ENCODE measurements at places on chromosomes 5 and 9.

GRCh38 chr5:115402822-115403577 is 106.5 kb upstream of the CCDC112 start:
- DNase-seq, result no peak

DNA sequence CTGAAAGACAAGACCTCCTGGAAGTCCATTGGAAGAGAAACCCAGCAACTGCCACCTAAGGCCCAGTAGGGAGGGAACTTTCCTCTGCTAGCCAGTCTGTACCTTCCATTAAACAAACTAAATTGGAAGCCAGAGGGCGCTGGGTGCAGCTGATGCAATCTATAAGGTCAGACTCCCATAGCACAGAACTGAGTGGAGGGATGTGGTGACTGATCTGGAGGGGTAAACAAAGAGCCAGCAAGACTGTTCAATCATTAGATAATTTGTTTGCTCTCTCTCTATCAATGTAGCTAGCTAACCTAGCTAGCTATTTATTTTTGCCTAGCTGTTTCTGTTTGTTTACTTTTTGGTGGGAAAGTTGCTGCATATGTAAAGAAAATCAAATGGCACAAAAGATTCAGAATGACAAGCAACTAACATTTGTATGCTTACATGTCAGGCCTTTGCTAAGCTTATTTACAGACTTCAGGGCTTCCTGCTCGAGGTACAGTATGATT is 291.8 kb upstream of the DAB2 start:
- no peak for DNase-seq

DNA sequence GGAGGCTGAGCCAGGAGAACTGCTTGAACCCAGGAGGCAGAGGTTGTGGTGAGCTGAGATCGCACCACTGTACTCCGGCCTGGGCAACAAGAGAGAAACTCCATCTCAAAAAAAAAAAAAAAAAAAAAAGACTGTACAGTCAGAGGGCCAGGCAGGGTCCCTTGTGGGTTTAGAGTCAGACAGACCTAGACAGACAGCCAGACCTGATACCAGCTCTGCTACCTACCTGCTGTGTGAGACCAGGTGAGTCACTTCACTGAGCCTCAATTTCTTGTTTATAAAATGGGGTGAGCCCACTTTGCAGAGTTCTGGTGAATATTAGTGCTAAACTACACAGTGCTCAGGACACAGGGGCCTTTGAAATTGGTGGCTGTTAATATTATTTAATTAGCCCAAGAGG is 19.7 kb downstream of the TRIM14 start:
- DNase-seq, result peak; percentile 37

DNA sequence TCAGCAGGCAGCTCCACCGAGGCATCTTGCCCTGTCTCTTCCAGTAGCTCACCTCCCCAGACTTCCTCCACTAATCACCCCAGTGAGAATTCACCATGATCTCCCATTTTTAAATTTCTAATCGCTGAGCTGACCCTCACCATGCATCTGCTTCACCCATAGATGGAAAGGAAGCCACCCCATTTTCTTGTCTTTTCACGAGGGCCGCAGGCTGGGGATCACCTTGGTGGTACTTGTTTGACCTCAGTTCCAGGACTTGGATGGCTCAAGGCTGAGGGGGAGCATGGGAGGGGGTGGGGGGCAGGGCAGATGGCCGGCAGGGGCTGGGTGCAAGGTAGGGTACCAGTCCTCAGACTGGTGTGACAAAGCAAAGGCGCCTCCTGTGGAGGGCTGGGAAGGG is 3.6 kb downstream of the PROP1 start:
- DNase-seq, result no peak

- DNase-seq, result no peak
Observed at GRCh38 chr5:95114305-95114704, 170.6 kb downstream of the MCTP1 start.

- no peak for DNase-seq
Observed at GRCh38 chr9:116450378-116451139, 236.5 kb upstream of the TRIM32 start.

DNA sequence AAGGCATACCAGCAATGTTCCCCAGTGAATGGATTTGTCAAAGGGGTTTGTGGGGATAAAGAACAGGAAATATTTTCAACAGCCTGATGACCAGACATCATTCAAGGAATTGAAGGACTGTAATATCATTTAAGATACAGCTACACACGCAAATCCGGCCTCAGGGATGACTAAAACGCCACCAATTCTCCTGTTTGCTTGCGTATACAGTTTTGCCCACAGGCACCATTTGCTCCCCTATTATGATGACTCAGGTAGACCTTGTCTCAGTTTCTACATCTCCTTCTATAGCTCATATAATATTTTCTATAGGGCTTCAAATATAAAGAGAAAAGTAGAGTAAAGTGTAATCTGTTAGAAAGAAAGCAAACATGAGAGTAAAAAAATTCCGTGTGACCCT is 29.7 kb upstream of the ITGA1 start:
- DNase-seq, result no peak

- no peak for DNase-seq
Observed at GRCh38 chr5:68122439-68123328, 92.9 kb upstream of the PIK3R1 start.

- no peak for DNase-seq
Observed at GRCh38 chr9:4086119-4087090, 213.5 kb downstream of the GLIS3 start.

- peak; percentile 65 for DNase-seq
Observed at GRCh38 chr9:133148199-133149129, 15.2 kb downstream of the GBGT1 start.

DNA sequence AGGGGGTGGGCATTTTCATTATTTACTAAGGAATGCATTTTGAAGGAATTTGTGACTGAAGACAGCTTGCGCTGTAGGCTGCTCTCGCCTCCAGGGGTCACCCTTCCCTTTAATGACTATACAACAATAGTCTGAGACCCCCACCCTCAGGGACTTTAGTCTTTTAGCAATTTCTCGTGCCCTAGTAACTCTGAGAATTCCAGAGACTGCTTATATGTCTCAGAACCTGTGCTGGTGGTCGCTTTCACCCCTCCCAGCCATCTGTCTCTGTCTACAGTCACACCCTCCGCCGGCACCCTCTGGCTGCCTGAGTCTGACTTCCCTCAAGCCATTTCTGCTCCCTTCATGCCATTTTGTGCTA is 671.4 kb downstream of the NR2F1-AS1 start:
- no peak for DNase-seq

GRCh38 chr5:14603141-14603540 is 21.5 kb downstream of the OTULINL start:
- no peak for DNase-seq

DNA sequence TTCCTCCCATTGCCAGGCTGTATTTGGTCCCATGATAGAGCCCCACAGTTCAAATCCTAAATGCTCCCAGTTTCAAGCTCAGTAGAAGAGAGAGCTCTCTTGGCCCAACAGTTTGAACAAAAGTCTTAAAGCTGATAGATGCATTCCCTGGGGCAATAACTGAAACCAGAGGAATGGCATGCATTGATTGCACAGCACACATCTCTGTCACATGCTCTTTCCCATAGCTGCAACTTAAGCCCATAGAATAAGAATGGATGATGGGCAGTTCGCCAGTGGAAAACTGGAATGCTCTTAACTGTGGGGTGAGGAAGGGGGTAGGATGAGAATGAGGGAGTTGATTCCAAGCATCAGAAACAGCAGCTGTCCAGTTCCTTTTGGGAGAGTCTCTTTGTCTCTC is 1942.4 kb upstream of the WWC1 start:
- DNase-seq, result no peak

- no peak for DNase-seq
Observed at GRCh38 chr9:89077519-89077918, 86.3 kb downstream of the S1PR3 start.

DNA sequence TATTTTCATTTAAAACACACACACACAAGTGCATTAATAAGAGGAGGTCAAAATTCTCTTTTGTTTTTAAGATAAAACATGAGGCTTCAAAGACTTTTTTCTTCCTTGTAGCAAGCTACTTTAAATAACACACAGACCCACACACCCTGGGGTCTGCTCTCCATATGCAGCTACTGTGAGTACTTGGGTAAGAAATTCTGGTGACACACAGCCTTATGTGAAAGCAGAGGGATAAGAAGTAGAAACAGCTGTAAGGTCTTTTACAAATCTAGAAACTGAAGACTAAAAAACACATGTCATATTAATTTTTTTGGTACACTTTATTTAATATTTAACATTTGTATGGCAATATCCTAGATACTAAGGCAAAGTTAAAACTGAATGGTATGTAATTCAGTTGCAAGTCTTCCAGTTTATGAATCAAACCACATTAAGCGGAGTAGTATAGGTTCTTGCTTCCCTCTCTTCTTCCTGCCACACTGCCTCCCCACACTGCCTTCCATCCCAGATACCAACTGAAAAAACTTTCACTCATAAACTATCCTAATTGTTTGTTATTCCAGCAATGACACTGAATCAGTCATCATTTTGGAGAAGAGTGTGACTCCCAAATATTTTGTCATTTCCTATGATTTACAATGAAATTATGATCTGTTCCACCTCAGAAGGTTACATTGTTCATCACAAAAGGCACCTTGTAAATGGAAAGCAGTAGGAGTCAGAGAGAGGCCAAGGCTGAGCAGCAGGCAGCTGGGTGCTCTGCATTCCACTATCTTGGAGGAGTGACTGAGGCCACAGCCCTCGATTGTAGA is 92.0 kb downstream of the PLCXD3 start:
- DNase-seq, result no peak

DNA sequence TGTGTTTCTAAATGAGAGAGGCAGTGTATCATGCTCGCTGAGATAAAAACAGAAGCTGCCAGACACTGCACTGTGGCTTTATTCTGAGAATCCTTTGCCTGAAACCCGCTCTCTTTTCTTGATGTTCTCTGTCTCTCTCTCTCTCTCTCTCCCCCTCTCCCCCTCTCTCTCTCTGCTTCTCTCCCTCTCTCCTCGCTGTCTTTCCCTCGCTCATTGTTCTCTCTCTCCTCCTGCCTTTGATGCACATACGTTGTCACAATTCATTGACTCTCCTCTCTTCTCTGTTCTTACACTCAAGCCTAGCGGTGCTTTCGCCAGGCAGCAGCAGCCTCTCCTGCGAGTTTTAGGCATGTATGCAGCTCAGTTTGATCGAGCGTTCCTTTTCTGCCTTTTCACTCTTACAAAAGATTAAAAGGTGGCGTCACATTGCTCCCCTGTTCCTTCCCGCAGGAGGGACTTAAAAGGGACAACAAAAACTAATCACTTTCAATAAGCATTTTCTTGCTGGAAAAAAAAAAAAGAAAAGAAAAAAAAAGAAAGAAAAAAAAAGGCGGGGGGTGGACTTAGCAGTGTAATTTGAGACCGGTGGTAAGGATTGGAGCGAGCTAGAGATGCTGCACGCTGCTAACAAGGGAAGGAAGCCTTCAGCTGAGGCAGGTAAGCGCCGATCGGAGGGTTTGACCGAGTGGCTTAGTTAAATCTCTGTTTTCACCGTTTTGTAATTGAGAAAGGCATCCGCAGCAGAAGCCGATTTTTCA is 717.9 kb upstream of the WWC1 start:
- DNase-seq, result no peak

- peak; percentile 79 for DNase-seq
Observed at GRCh38 chr5:43042176-43042625, 2.1 kb upstream of the ANXA2R start.

GRCh38 chr9:107142896-107143603 is 140.0 kb upstream of the RAD23B start:
- no peak for DNase-seq

- DNase-seq, result no peak
Observed at GRCh38 chr9:135888126-135888765, 19.1 kb downstream of the CAMSAP1 start.

- DNase-seq, result peak; percentile 53
Observed at GRCh38 chr9:89497978-89498851, at the start of gene SEMA4D. Gene SEMA4D, minus strand, starts transcription at chr9:89498113. Its CDS starts 92,657 bp downstream, at chr9:89405456.

DNA sequence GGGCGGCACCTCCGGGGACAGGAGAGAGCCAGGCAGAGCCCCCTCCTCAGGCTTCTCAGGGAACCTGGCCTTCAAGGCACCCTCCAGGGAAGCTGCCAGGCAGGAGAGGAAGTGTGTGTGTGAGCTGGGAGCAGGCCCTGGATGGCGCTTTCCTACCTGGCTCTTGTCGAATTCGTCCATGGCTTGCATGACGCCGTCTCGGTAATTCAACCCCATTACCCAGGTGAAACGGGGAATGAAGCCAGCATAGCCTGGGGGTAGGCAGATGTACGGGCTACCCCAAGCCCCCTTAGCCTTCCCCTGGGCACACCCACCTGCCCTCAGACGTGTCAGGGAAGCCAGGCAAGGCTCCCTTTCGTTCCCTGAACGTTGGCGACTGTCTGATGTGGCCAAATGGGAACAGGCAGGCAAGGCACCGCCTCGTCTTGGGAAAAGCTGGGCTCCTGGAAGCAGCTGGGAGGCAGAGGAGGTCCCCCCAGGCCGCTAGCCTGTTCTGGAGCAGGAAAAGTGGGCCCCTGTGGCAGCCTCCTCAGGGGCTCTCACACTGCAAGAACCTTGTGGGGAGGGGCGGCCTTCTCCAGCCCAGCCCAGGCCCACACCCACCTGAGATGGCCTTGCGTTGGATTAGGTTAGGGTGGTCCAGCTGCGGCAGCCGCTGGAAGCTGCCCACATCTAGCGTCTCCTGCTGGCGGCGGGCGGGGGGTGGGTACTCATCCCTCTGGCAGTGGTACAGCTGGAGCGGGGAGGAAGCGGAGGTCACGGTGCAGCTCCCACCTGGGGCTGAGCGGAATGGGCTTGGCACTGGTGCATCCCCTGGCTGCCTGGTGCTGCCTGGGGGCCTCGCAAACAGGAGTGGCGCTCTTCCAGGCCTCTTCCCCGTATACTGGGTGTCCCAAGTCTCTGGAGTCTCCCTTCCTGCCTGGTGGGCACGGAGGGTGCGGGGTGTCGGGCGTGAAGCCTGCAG is 3.7 kb downstream of the TUBB4B start:
- DNase-seq, result no peak

DNA sequence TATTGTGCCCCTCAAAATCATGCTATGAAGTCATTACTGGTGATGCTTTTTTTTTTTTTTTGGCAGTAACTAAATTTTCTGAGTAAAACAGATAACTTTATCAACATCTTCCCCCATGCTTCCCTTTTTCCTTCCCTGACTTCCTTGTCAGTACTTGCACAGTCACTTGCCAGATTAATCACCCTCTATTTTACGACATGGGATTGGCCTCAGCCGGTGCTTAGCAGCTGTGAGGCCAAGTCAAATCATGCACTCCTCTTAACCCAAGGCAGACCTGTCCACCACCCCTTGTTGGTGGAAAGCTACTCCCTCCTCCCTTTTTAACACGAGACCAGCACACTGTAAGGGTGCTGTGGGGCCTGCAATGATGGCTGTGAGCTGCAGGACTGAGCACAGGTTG is 118.0 kb upstream of the OTULINL start:
- no peak for DNase-seq

DNA sequence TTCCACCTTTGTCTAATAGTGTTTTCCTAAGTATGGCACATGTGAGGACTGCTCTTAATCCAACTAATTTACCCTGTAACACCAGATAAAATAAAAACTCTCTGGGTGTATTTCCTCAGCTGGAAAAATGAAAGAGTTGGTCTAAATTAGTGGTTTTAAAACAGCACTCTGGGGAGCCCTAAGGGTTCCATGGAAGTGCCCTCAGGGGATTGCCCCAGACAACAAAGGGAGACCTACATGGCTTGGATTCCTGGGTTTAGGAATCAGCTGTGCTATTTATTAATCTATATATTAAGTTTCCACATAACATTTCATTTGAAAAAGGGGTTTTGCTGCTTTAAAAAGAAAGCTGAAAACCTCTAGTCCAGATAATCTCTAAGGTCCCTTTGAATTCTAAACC is 20.2 kb downstream of the ADAMTS6 start:
- DNase-seq, result no peak
